ENCODE measurements at places on chromosomes 5 and 9. TPM values are rescaled to one million over a fixed set of nuclear protein-coding genes. Genes with fewer than 3 reads are reported as not detected.
A peak's percentile ranks its signal among the peaks of the same experiment; 100 is the strongest.

DNA sequence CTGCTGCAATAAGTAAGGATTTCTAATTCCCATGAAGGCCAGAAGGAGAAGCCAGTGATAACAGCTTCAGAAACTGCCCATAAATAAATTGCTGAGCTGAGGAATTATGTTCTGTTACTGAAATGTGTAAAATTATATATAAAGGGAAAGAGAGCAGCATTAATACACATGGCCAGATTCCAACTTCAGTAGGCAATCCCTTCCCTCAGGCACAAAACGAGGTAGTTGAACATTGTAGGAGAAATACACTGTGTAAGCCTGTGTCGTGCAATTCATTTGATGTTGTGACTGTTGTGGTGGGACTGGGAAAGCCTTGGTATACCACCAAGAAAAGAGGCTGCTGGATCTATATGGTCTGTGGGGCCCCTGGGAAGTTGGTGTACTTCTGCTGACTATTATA is 192.9 kb downstream of the WDR70 start:
- DNase-seq, result no peak

DNA sequence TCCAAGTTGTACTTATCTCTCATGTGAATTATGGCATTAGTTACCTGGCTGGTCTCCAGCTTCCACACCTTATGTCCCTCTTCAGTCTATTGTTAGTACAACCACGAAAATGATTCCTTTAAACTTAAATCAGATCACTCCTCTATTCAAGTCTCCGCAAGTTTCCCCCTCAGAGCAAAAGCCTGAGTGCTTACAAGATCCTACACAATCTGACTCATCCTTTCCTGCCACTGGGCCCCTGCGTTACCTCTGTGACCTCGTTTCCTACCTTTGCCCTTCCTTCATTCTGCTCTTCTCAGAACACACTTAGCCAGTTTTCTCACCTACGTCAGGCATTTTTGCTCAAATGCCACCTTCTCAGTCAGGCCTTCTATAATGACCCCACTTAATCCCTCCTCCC is 45.1 kb upstream of the GLIS3 start:
- no peak for DNase-seq

GRCh38 chr9:21559402-21560280 is 77.5 kb upstream of the IFNE start:
- no peak for DNase-seq

- no peak for DNase-seq
Measured at GRCh38 chr9:80078826-80079225, 507.1 kb downstream of the TLE4 start.

GRCh38 chr5:132179405-132179804 is 48.2 kb downstream of the P4HA2 start:
- DNase-seq, result no peak

DNA sequence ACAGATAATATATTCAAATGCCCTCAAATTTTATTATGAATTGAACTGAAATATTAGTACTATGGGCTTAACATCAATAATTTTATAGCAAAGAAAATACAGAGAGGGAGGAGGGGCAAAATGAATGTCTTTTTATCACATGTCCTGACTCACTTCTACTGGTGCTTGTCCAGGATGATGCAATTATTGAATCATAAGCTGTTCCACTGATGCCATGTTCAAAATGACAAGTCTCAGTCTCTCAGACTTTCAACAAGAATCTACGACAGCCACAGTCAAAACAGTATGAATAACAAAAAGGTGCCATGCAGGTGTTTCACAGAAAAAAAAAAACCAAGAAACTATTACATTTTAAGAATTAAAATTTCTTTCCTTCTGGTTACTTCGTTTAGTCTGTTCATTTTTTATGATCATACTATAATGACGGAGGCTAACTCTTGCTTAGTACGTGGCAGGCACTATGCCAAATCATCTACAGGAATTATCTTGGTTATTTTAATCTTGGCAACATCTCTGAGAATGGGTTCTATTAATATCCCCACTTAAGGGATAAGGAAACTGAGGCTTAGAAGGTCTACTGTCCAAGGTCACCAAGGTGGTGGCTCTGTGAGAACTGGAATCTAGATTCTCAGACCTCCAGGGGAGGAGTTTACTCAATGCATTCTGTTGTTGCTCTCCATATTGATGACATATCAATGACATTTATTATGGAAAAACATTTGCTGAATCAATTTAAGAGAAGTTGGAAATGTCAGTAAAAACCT is 61.5 kb downstream of the NR3C1 start:
- DNase-seq, result peak; percentile 66

Gene GADD45G
- 10.2 TPM for total RNA-seq

Gene TMEM252
- not detected for total RNA-seq

Gene WNT8A
- not detected for total RNA-seq

All from A172 (cell line).